Activated naive CD4-positive, alpha-beta T cell treated with anti-CD3 and anti-CD28 coated beads, Interleukin-2, amount 50 U/mL, for 72 hours (primary cell): ENCODE measurements at places on chromosomes 3 and 15.

DNA sequence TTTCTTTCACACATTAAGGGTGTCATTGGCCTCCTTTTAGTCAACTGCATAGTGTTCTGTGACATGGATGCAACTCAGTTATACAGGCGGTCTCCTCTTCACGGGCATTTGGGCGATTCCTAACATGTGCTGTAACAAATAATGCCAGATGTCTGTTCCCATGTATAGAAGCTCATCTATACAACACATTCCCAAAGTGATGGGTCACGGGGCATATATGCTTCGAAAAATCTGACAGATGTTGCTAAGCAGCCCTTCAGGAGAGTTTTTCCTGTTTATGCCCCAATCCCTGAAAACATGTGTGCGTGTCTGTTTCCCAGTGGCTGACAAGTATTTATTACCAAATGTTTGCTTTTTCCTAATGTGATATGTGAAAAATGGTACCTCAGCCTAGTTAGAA, 25.8 kb downstream of the LRRK1 start:
- no peak for DNase-seq

GRCh38 chr15:42053914-42054313, 33.1 kb upstream of the PLA2G4E start:
- no peak for DNase-seq

DNA sequence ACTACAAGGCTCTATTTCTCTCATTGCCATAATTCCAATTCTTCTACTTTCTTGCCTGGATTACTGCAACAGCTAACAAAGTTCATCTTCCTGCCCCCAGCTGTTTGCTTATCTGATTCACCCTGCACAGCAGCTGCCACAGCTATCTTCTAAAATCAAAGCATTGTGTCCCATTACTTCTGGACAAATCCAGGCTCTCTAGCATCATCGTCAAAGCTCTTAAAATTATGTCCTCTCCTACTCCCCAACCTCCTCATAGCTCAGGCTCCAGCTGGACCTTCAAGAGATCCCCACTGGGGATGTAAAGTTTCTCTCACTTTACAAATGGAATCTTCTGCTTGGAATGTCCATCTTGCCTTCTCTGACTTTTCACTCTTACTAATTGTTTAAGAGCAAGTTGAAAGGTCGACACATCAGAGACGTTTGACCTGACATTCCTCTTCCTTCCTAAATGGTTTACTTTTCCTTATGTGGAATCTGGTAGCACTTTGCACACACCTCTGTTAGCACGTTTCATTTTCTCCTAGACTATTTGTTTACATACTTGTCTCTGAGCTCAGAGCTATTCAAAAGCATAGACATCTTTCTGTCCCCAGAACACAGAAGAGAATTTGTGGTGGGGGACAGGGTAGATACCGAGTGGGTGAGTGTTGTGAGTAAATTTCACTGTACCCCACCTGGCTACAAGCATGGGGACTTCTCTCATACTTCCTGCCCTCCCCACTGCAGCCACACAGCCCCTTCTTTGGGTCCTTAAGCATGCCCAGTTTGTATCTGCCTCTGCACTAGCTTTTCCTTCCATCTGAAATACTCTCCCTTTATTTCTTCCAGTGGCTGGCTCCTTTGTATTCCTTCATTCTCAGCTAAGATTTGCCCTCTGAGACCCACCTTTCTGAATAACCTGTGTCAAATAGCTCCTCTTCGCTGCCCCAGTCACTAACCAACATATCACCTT, 77.9 kb downstream of the SERPINI1 start:
- DNase-seq, result no peak

GRCh38 chr15:75346796-75347221, at the start of gene NEIL1:
NEIL1 (plus strand) TSS chr15:75347039; CDS start chr15:75348906, 1,867 bp downstream.
- DNase-seq, result no peak

DNA sequence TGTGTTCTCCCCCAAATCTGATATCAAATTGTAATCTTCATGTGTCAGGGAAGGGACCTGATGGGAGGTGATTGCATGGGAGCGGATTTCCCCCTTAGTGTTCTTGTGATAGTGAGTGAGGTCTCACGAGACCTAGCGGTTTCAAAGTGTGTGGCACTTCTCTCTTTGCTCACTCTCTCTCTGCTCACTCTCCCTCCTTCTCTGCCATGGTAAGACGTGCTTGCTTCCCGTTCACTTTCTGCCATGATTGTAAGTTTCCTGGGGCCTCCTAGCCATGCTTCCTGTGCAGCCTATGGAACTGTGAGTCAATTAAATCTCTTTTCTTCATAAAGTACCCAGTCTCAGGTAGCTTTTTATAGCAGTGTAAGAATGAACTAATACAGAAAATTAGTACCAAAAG, 30.6 kb upstream of the OR5H6 start:
- no peak for DNase-seq

DNA sequence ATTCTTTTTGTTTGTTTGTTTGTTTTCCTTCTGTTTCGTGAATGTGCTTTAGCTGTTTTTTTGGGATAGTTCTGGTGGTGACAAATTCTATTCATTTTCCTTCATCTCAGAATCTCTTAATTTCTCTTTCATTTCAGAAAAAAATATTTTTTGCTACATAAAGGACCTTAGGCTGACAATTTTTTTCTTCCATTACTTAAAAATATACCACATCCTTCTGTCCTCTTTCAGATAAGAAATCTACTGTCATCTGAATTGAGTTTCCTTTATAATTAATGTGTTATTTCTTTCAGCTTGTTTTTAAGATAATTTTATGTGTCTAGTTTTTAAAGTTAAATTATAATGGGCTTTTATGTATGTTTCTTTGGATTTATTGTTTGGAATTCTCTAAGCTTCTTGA, 47.6 kb downstream of the IL16 start:
- DNase-seq, result no peak

DNA sequence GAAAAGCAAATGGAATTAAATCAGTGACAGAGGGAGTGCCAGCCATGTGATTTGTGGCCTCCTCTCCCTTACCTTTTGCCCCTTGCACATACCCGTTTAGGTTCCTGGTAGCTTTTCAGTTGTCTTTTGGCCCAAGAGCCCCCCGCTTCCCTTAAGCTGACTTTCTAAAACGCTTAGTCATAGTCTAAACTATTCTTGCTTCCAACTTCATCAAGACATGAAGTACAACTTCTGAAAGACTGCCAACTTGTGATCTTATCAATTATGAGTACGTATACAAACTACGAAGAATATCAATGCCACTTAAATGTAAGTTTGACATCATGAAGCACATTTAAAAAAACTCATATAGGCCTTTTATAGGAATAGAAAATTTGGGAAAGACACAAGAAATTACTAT, 61.9 kb downstream of the EIF3J start:
- DNase-seq, result no peak

GRCh38 chr3:197222937-197223370, 75.5 kb downstream of the DLG1 start:
- no peak for DNase-seq

DNA sequence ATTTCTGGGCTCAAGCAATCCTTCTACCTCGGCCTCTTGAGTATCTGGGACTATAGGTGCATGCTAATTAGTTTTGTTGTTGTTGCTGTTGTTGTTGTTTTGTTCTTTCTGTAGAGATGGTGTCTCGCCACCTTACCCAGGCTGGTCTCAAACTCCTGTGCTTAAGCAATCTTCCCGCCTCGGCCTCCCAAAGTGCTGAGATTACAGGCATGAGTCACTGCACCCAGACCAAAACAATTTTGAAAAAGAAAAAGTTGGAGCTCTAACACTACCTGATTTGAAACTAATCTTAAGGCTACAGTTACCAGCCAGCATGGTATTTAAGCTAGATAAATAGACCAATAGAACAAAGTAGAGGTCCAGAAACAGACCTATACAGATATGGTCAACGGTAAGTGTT, 29.8 kb downstream of the KPNA1 start:
- no peak for DNase-seq

DNA sequence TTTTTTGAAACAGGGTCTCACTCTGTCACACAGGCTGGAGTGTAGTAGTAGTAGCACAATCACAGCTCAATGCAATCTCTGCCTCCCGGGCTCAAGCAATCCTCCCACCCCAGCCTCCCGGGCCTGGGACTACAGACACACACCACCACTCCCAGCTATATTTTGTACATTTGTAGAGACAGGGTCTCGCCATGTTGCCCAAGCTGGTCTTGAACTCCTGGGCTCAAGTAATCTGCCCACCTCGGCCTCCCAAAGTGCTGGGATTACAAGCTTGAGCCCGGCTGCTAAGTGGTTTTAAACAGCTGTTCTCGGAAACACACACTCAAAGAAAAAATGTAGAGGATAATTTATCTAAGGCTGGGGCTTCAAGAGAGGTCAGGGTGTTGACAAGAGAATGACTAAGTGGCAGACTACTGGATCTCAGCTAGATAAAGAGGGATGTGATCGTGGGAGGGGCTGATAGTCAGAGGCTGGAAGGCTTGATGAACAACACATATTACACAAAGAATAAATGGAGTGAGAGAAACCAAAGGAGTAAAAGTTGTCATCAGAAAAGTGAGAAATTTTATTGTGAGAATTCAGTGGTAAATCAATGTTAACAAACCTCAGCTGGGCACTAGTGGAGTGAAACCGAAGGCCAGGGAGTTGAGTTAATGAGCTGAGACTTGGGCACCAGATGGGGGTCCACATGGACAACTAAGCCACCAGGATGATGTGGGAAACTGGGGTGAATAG, 6.7 kb downstream of the CCR5AS start:
- DNase-seq, result no peak

DNA sequence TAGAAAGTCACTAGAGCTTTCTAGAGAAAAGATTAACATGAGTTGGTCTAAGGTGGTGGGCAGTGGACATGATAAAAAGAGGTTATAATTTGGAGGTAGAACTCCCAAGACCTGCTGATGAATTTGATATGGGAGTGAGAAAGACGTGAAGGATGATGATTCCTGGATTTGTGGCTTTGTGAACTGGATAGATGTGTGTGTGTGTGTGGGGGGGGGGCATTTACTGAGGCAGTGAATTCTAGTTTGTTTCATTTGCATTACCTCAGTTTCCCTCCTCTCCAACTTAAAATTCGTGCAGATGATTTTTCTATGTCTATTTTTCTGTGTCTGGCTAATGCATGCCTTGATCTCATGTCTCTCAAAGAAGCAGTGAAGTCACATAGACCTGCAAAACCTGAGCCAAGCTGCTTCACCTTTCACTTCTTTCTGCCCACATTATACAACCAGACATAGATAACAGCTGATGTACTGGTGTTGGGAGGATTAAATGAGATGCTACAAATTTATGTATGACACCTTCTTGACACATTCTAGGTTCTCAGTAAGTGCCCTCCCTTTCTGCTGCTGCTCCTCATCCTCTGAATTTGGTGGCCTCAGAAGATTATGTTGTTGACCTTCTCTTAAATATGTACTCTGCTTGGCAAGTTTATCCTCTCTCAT, 9.9 kb downstream of the AHSG start:
- no peak for DNase-seq

DNA sequence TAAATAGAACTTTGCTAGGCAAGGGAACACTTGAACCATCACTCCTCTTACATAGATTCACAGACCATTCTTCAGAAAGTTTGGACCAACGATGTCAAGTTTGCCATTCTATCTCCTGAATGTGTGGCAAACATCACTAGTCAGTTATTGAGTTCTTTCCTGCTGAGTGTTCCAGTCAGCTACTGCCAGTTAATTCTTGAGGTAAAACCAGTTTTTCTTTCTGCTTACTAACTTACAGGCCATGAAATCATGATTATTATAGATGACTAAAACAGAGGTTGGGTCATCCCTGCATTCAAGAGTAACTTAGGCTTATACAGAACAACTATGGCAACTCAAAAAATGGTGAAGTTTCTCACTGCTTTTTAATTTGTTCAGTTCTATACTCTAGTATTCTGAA, 88.2 kb downstream of the AP4E1 start:
- no peak for DNase-seq

DNA sequence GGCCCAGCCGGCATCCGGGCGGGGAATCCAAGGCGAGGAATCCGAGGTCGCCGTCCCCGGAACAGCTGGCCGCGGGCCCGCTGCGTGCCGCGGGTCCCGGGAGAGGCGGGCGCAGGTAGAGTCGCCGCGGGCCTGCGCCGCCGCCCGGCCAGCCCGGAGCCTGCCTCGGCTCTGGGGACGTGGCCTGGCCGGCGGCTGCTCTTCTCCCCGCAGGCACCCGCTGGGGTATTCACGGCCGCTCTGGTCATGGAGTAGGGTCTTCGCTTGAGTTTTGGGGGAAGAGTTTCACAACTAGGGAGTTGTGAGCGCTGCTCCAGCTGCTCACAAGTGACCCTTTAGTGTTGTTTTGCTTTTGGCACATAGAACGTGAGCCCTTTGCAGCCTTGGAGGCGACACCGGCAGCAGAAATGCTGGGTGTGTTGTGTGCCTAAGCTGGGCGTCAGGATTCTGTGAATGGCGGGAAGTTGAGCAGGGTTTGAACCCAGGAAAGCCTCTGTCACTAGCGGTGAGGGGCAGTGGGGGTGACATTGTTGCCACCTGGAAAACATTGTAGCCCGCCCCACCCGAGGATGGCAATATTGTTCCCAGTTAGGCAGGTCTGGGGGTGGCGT, 4.0 kb downstream of the TRIM71 start:
- DNase-seq, result no peak

GRCh38 chr3:181987736-181988135, 276.0 kb downstream of the SOX2 start:
- no peak for DNase-seq

GRCh38 chr3:23900744-23901143, 16.0 kb downstream of the NKIRAS1 start:
- no peak for DNase-seq

DNA sequence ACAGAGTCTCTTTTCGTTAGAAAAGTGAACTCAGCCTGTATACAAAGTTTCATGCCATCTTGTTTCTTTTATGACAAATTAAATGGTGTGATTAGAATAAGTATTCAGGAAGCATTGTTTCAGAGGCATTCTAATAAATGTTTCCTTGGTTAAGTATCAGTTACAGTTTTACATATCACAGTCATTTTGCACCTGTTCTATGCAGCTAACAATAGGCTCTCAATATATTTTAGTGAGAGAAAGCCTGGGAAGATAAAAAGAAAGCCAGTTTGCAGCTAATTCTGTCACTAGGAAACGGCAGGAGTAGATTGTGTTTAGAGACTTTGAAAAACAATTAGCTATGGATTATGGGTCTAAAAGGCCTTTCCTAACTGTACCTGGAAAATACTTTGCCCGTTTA, 252.8 kb downstream of the ZIC1 start:
- DNase-seq, result no peak

DNA sequence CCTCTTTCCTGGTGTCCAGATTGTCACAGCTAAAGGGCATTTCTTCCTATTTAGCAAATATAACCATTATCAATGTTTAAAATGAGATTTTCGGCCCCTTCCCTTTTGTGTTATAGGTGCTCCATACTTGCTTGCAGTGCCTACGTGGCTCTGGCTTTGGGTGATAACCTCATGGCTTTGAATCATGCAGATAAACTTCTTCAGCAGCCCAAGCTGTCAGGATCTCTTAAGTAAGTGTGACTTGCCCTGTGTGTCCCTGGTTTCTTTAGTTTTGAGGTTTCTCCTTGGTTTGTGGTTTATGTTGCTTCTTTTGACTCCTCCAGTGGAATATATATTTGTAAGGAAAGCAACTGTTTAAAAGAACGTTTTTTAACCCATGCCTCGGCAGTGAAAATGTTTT, 58.5 kb upstream of the TRIM71 start:
- no peak for DNase-seq

GRCh38 chr15:89088605-89089315, 504 bp downstream of the ABHD2 start:
- peak; percentile 56 for DNase-seq

GRCh38 chr15:83278191-83278590, 6.3 kb downstream of the BNC1 start:
- DNase-seq, result no peak

- no peak for DNase-seq
Observed at GRCh38 chr3:114207768-114208167, 28.9 kb upstream of the DRD3 start.
